ENCODE measurements at places on chromosomes 11 and 22.
A peak's percentile ranks its signal among the peaks of the same experiment; 100 is the strongest.

DNA sequence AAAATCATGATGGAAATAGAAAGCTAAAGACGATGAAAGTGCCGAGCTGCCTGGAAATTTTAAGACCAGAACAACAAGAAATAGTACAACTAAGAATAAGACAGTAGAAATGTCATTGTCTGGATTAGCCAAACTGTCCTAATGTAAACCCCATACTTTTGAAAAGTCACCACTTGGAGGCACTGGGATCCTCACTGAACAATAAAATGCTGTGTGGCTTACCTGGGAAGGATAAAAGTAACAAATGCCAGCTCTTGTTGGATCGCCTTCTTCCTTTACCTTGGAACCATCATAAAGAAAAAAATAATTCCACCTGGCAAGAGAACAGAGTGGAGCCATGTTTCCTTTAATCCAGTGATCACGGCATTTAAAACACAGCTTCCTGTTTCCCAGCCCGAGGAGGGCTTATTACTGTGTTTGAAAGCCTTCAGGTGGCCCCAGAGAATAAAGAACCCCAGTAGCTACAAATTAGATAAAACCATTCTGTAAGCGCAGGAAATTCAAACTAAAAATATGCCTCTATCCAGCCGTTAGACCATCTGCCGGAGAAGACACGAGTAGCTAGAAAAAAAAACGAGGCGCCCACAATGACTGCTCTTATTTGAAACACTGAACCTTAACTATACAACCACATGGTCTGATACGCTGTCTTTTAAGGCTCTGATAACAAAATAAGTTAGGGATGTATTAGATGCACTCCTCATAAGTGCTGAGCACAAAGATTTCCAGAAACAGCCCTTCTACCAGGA, 4.4 kb downstream of the HPS4 start:
- DNase-seq: peak; percentile 41

- no peak for DNase-seq
These were observed 28.9 kb upstream of the SHISAL1 start for GRCh38 chr22:44341431-44342346.

- no peak for DNase-seq
These were observed 13.2 kb downstream of the ASPHD2 start for GRCh38 chr22:26442086-26442756.

- DNase-seq: no peak
These were observed 3.8 kb downstream of the YAP1 start for GRCh38 chr11:102114032-102114431.

- no peak for DNase-seq
These were observed 1147.1 kb downstream of the BRD1 start for GRCh38 chr22:48680601-48681000.

DNA sequence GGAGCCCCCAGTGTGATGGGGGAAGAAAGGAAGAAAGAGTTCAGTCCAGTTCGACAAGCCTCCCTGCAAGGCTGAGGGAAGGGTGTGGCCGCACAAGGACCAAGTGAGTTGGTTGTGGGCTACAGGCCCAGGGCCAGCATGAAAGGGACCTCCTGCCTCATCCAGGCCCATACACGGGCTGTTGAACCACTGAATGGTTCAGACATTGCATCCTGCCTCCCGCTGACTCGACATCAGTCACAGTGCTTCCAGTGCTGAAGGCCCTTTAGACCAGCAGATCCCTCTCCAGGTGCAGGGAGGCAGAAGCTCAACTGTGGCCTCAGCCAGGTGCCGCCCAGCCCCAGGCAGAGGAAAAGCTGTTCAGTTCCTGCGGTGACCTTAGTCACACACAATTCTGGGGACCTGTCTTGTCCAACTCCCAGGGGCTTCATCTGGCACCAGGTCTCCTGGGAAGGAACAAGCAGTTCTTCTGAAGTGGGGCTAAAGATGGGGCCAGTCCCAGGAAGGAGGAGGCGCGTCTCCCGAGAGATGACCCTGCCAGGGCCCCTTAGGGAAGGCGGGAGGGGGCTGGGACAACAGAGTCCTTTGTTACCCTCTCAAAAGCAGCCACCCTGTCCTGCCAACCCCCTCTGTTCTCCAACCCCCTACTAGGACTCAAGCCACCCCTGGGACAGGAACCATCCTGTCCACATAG, 6.6 kb downstream of the ARRB1 start:
- DNase-seq: no peak

DNA sequence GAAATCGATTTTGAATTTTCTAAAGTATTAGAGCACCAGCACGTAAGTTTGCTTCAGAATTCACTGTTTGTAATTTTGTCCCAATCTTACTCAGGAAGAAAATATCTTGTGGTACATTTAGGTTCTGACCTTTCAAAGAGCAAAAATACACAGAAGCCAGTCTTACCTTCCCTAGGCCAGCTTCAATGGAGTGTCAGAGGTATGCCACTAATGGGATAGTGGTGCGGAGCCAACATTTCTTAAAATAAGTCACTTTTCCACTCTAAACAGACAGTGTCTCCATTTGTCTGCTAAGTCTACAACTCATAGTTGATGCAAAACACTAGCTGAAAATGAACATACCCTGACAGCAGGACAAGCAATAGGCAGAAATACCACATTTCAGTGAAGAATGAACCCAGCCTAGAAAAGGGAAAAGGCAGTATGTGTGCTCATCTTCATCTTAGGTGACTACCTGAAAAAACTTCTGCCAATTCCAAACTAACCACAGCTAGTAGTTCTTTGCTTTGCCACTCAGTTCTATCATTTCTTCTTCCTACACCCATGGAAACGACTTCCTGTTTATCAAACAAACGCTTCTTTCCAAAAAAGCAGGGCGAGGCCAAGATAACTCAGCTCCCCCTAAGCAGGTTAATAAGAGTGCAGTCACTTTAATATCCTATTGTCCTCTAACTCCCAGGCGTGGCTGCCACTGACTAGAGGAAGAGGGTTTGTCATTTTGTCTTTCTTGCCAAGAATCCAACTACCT, 94.0 kb upstream of the APOA1 start:
- DNase-seq: no peak

GRCh38 chr11:11297578-11297977, 55.5 kb downstream of the CSNK2A3 start:
- DNase-seq: no peak

GRCh38 chr11:3700910-3701309, 29.7 kb upstream of the CHRNA10 start:
- DNase-seq: no peak

- no peak for DNase-seq
These were observed 13.6 kb upstream of the MS4A15 start for GRCh38 chr11:60743058-60743457.

DNA sequence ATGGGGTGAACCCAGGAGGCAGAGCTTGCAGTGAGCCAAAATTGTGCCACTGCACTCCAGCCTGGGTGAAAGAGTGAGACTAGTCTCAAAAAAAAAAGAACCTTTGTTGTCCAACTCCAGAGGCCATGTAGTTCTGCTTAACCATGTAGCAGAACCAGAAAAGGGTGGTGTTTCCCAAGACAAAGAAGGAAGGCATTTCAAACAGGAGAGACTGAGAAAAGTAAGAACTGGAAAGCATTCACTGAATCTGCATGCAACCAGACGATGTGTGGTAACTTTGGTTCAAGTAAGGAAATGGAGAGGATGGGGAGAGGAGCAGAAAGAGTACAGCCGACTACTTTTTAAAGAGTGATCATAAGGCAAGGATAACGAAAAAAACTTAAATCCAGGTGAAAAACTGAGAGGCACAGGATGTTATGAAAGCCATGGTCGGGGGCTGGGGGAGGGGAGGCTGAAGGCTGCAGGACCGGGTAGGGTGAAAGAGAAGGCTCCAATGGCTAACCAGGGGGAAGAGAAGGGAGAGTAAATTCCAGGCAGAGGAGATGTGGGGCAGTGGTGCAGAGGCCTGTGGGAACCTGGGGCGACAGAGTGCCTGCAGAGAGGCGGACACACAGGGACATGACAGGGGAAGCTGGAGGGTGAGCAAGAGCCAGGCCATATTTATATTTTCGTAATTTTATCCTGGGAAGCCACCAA, 48.8 kb downstream of the MAPK1 start:
- no peak for DNase-seq

DNA sequence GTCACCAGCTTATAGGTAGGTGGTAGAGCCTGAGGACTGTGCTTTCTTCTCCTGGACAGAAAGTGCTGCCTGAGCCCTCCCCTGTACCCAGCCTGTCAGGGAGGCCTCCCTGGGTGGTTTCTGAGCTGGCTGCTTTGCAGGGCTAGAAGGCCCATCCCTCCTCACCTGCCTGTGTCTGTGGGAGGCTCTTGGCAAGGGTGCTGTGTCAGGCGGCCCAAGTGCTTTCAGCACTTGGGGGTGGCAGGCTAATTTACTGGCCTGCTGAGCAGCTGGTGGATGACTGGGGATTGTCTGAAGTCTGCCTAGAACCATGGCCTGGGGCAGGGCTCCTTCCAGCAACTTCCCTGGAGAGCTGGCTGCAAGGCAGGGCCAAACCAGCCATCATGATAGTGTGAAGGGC, 139.0 kb upstream of the NAV2 start:
- DNase-seq: no peak

GRCh38 chr11:134392953-134393615, 19.0 kb downstream of the B3GAT1 start:
- no peak for DNase-seq

GRCh38 chr22:19962909-19963806, 21.5 kb upstream of the TXNRD2 start:
- DNase-seq: no peak

GRCh38 chr22:23269441-23270211, 89.3 kb downstream of the BCR start:
- DNase-seq: peak; percentile 16

DNA sequence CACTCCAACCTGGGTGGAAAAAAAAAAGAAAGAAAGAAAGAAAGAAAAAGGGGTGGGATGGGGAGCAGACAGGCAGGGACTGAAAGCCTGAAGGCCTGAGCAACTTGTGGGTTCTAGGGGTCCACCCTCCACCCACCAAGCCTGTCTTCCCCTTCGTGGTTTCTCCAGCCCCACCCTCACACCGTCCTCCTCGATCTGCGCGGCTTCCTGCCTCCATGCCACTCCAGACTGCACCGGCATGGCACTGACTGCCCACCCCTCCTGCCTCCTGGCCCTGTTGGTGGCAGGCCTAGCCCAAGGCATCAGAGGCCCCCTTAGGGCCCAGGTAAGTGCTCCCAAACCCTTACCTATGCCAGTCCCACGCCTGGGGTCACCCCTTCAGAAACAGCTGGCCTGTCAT, at the start of gene CTSW:
TSS of gene CTSW (plus strand) at position 221 of the 400 bp plus-strand sequence. CDS start at position 239, 18 bp downstream.
- no peak for DNase-seq

- DNase-seq: no peak
These were observed 14.7 kb downstream of the EPS8L2 start for GRCh38 chr11:720642-721246.

DNA sequence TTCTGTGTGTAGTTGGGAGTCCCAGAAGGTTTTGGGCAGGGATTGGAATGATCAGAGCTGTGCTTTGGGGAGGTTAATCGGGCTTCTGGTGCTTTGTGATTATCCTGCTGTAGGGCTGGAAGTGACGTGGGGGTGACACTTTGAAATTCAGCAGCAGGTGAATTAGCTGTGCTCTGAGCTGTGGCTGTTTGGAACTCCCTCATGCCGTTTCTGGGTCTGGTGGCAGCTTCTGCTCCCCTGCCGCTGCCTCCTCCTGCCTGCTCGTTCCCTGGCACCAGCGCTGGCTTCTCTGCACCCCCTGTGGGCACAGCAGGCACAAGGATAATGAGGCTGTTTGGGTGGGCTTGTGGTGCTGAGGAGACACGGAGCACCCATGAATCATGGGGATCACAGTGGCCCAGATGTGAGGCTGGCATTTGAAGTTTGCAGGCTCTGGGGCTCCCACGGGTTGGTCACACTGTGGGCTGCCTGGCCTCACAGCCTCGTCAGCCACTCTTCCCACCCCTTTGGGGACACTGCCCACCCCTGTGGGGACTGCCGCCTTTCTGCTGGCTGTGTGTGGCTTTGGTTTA, 49.7 kb downstream of the TBC1D22A start:
- DNase-seq: no peak

- no peak for DNase-seq
These were observed 551 bp downstream of the AGBL2 start for GRCh38 chr11:47714554-47715081.

DNA sequence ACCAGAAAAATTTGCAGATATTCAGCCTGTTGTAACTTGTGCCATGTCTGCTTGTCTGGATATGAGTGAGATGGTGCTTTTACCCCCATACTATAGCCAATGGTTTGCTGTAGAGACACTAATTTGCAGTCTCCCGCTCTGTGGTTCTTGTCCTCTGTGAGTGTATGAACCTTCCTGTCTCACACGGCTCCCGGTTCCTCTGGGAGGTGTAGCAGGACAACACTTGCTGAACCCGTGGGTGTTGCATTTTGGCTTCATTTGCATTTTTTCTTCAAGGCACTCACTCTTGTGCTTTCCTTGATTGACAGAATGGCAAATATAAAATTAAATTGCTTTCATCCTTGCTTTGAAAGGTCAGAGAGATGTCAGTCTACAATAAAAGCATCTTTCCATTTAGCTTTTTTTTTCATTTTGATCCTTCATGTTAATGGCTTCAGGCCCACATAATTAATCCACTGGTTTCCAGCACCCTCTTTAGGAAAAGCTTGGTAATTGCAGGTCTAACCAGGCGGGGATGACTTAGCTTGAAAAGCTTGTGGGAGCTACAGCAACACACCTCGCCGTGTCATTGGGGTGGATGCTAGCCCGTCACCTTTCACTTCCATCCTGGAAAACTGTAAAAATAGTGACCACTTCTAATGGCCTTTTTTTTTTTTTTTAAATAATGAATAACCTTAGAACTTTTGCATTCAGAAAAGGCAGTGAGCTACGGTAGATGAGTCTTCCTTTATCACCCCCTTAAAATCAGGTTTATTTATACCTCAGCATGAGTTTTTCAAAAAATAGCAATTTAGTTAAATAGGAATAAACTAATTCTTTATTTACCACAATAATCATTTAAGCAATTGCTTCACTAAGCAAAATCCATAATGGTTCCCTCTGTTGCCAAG, 27.4 kb upstream of the ST14 start:
- peak; percentile 76 for DNase-seq

GRCh38 chr11:3101921-3102640, 44.9 kb upstream of the CARS1 start:
- no peak for DNase-seq

DNA sequence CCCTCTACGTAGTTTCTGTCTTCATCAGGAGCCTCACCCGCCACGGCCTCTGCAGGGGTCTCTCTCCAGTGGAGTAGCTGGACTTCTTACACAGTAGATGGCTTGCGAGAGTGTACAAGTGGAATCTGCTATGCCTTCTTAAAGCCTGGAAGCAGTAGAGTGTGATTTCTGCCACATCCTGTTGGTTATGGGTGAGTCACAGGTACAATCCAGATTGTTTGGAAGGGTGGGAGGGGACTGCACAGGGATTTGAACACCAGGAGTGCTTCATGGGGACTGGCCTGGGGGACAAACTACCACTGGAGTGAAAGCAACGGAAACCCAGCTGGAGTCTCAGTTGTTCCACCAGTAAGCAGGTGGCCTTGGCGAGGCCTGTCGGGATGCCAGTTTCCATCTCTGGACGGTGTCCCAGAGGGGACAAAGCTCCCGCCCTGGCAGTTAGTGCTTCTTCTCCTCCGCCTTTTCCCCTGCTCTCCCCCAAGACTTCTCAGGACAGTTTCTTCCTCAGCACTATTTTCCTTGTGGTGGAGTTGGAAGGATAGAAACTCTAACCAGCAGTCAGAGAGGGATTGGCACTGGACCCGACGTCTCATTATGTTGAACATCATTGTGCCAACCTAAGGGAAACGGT, 85.0 kb upstream of the RCN1 start:
- no peak for DNase-seq

- peak; percentile 21 for DNase-seq
These were observed 127.7 kb downstream of the MAML2 start for GRCh38 chr11:96215110-96215782.

GRCh38 chr11:81359476-81359875, 1374.2 kb downstream of the FAM181B start:
- DNase-seq: no peak

GRCh38 chr11:11476971-11477645, 124.1 kb upstream of the CSNK2A3 start:
- DNase-seq: peak; percentile 24

- DNase-seq: peak; percentile 40
These were observed 29.8 kb downstream of the ANKK1 start for GRCh38 chr11:113417428-113417827.

Data from NCI-H1417 (cell line).